ENCODE measurements at places on chromosomes 1 and 21.

DNA sequence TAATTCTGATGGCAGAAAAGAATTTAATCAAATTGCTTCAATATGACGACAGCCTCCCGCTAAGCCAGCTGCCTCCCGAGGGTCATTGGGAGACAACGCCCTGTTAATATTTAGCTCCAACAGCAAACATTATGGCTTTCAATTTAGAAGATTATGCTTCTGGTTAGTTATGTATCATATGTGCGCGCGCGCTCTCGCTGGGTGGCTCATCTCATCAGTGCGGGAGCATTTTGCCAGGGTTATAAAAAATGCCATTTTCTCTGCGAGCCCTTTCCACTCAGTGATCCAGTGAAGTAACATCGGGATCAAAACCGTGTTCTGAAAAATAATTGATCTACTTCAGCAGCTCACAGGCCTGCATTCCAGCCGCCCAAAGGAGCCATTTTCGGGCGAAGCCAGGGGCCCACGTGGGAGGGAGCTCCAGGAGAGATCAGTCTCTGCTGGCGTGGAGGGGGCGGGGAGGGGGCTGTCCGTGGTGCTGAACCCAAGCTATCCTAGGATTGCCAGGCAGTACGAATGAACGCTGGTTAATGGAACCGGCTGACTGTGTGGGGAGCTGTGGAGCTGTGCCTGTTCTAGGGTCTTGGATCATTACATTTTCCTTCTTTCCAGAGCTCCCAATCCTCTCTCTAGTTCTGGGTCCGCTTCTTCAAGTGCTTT is 219.1 kb upstream of the ZC3H12A start:
- no peak for DNase-seq

DNA sequence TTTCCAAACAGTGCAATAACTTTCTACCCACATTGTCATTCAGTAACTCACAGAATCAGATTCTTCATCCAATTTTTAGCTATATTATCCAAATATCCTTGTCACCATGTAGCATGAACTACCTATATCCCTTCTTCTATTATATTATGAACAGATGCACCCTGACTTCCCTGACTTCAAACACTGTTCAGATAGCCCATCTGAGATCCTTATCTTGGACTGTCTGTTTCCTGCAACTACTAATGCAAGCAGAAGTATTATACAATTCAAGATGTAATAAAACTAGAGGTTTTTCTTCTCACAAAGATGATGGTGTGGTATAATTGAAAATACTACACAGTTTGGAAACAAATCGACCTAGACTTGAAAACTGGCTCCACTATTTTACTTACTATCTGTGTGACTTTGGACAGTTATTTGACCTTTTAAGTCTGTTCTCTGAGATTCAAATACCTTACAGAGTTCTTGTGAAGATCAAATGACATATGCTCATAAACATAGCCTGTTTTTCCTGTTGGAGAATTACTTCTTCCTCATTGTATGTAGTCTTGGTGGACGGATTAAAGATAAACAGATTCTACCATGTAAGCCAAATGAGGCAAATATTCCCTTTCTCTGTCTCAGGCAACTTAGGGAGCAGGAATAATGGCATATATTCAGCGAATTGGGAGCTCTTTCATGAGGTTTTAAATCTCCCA is 407.9 kb upstream of the ZRANB2 start:
- DNase-seq = no peak

GRCh38 chr1:152886758-152887409 is 8.8 kb downstream of the SMCP start:
- peak; percentile 67 for DNase-seq

DNA sequence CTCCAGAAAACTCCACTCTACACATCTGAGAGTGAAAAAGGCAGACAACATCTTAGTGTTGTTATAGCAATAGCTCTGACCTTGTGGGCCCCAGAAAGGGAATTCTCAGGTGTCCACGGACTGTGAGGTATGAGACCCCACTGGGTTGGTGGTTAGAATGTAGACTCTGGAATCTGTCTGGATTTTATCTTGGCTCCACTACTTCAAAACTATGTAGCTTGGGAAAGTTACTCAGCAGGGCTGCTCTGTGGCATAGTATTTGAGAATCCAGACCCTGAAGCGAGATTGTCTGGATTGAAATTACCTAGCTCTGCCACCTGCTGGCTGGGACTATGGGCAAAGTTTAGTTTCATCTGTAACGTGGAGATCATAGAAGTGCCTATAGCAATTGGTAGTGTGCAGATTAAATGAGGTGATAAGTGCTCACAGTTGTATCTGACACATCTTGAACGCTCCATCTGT is 25.8 kb downstream of the PRDM2 start:
- peak; percentile 58 for DNase-seq

DNA sequence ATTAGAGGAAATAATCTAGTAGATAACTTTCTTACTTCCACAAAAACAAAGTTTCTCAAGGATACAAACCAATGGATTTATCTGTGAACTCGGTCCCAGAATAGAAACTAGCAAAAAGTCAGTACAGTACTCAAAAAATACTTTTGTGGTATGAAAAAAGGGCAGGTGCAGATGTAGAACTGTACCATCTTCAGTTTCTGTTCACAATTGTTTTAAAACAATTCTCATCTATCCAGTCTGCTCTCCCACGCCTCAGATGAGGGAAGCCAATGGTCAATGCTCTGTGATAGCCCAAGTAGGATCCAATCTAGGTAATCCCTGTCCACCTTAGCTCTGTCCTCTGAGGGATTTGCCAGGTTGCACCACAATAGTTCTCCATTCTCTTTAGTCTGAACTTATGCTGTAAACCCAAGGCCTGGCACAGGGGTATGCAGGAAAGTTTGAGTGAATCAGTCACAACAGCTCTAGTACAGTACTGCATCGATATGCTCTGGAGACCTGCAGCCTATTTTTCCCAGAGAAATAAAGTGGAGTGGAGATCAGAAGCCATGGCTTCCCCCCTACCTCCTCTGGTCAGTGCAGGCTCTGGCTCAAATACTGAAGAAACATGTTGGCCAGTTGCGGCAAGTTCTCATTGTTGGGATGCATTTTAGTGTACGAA is 1.4 kb downstream of the KTI12 start:
- DNase-seq = no peak

All from bronchial epithelial cell (primary cell).